ENCODE measurements at places on chromosomes 4 and X. TPM values are rescaled to one million over a fixed set of nuclear protein-coding genes. Genes with fewer than 3 reads are reported as not detected.

GRCh38 chr4:52659001-52659721 is at the start of gene USP46:
TSS of gene USP46 (minus strand) at chr4:52659301. CDS start at chr4:52659150, 151 bp downstream.
- DNase-seq = peak; percentile 94

- no peak for DNase-seq
These were observed 122.3 kb downstream of the MID1IP1 start for GRCh38 chrX:38923451-38923969.

GRCh38 chrX:130793975-130794374 is 109.0 kb downstream of the ENOX2 start:
- no peak for DNase-seq

Gene FGB
- total RNA-seq = not detected

Gene HTN3
- total RNA-seq = not detected

Measured in H7 (cell line).